ENCODE measurements at places on chromosomes 3 and 15. TPM values are rescaled to one million over a fixed set of nuclear protein-coding genes. Genes with fewer than 3 reads are reported as not detected.

DNA sequence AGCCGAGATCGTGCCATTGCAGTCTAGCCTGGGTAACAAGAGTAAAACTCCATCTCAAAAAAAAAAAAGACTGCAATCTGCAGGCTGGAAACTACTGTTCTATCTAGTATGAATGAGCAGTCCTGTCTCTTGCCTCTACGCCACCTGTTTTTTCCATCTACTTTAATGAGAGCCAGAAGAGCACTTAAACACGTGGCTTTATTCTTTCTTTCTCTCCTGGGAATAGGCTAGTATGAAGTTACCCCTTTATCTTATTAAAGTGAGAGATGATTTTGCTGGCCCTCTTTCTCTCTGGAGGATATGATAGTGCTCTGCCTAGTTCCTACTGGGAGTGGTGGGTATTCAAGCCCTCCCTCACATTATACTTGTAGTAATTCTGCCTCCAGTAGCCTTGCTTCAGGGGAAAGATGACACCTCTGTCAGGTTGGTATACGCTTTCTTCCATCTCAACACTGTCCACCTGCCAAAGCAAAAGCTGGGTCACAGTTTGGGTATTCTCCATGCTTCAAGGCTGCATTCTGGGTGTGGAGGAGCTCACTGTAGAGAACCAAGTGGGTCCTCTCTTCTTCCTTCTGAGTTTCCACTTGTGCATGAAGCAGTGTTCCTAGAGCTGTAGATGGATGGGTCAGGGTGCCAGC, 17.8 kb downstream of the MAPKBP1 start:
- no peak for DNase-seq

DNA sequence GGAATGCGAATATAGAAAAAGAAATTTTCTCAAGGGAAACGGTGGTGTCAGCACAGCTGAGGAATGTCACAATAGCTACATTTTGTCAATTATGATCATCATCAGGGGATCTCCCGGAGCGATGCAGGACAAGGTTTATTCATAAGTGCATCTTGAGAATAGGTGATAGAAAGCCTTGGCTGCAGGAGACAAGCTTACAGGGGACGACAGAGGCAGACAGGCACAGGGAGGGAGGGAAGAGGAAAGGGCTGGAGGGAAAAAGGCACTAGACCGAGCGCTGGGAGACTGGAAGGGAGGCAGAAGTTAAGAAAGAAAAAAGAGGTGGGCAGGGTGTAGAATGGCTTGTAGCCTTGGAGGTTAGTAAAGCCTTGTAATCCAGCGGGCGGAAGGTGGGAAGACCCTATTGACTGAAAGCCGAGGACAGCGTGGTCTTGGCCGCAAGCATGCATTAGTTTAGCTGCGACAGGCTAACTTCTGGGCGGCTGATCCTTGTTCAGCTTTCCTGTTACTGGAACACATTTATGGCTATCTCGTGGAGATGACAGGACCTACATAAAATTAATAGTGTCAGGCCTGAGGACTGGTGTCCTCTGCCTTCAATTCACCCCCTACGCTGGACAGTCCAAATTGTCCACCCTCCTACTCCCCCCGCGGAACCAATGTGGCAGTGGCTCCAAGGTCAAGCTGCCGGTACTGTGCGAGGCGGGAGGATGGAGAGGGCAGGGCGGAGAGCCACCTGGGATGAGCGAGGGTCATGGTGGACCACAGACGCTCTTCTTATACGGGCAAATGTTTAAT, 1.4 kb upstream of the NECTIN3 start:
- DNase-seq, result no peak

DNA sequence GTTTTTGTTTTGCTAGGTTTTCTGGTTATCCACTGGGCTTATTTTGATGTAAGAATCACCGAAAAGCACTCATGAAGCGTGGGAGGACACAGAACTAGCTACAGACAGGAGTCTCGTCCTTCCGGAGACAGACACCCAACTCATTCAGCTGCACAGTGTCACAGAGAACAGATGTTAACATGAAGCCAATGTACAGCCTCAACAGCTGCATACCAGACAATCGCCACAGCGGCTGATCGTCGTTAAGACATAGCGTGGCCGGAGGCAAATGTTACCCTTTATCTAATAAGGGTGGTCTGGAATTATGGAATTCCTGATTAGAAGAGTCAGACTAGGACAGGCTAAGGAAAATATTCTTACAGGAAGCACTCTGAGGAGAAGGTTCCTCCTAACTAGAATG, 1.1 kb upstream of the PYGO1 start:
- DNase-seq, result no peak

The NPTN gene
- 139 TPM for total RNA-seq

The BFSP2 gene
- not detected for total RNA-seq

The RTP4 gene
- total RNA-seq, result 0.98 TPM
